Right renal pelvis (tissue), 4 donors: ENCODE measurements at places on chromosomes 7 and 10.

DNA sequence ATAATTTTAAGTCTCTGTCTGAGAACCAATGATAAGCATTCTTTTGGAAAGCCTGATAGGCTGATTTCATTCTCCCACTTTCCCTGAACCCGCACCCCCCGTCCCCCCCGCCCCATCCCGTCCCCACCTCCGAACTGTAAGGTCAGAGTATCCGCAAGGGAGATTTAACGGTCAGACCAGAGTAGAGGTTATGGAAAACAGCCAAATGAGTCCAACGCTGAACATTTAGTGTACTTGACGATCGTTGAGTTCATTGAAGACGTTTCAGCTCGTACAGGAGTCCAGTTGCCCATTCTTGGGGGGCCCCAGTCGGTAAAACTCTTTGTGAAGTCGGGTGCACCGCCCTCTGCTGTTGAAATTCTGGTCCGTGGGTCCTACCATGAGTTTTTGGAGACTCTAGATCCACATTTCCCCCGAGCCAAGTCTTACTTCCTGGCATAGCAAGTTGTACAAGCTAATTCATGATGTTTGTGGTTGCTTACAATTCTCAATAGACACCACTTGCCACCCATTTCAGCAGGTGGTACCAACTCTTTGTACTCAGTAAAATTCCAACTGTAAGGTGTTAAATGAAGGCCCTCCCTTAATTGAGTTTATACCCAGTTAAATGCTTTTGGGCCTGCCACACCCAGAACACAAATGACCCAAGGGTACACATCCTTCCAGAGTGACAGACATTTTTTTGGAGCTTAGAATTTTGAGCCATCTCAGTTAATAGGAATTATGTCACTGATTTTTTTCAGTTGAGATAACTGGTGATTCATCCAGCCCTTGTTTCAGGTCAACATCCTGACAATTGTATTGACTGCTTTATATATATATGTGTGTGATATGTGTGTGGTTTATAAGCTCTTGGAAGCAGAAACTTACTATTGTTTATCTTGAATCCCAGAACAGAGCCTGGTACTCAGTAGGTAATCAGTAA, 1.2 kb downstream of the MARCHF5 start:
- peak; percentile 37 for DNase-seq

DNA sequence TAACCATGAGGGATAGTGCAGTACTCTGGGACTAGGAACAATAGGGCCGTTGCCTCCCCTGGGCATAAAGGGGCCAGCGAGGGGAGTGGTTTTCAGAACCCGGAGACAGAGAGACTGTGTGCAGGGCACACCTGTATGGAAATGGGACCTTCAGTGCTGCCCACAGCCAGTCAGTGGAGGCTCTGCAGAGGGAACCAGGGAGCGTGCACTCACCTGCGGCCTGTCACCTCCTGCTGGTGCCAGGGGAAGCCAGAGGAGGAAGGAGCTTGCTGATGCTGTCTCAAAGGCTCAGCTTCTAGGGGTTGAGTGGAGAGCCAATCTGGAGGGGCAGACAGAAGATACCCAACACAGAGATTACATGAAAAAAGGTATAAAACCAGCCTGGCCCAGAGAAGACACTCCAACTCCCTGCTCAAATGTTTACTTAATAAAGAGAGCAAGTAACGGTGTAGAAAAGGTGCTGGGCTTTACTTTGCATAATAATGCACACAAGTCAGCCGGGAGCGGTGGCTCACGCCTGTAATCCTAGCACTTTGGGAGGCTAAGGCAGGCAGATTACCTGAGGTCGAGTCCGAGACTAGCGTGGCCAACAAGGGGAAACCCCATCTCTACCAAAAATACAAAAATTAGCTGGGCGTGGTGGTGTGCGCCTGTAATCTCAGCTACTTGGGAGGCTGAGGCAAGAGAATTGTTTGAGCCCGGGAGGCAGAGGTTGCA, 35.5 kb upstream of the WAPL start:
- DNase-seq: no peak

DNA sequence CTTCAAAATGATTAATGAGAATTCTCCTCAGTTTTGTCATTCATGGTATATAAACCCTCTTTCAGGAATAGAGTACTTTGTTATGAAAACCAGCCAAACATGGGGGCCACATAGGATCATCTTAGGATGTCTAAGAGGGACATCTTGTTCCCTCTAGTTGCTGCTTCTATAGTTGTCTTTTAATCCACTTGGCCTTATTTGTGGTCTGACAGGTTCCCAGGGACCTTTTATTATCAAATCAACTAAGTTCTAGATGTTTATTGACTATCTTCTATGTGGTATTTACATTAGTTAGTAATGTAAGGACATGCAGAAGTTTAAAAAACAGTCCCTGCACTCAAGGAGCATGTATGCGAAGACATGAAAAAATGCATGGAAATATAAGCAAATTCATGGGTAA, 1.6 kb upstream of the ZC3HAV1 start:
- DNase-seq: no peak

DNA sequence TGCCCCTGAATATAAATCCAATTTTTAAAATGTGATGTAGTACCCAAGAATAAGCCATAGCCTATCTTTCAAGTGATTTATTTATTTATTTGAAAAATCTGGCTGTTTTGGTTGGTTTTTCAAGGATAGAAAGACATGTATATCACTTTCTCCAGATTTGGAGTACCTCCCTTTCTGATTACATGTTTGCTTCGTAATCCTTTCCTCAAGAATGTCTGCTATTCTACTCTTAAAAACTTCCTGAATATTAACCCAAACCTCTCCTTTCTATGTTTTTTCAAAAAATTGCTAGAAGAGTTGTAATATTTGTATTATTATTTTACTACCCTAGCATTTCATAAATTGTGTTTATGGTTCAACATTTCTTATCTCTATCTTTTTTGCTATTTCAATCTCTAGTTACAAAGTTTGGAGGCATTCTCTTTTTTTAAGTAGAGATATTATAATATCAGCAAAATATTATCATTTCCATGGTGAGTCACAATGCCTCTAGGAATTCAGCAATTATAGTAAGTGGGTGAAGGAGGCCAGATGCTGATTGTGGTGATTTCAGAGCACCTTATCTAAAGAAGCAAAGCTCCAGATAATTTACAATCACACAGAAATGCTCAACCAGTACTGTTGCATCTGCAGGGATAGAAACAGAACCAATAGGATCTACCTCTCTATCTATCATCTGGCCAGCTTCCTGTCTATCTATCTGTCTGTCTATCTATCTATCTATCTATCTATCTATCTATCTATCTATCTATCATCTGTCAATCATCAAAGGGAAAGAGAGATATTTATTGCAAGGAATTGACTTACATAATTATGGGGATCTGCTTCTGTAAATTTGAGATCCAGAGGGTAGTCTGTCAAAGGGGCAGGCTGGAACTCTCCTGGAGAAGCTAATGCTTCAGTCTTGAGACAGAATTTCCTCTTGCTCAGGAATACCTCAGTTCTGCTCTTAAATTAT, 412.5 kb upstream of the SEMA3C start:
- DNase-seq: no peak

- no peak for DNase-seq
Measured at GRCh38 chr10:58622246-58622645, 109.6 kb downstream of the BICC1 start.

- no peak for DNase-seq
Measured at GRCh38 chr10:122149561-122150505, 121.3 kb upstream of the BTBD16 start.

GRCh38 chr10:49569031-49569631, 30.2 kb upstream of the ERCC6 start:
- no peak for DNase-seq

GRCh38 chr7:66642186-66642585, 13.5 kb downstream of the KCTD7 start:
- no peak for DNase-seq

DNA sequence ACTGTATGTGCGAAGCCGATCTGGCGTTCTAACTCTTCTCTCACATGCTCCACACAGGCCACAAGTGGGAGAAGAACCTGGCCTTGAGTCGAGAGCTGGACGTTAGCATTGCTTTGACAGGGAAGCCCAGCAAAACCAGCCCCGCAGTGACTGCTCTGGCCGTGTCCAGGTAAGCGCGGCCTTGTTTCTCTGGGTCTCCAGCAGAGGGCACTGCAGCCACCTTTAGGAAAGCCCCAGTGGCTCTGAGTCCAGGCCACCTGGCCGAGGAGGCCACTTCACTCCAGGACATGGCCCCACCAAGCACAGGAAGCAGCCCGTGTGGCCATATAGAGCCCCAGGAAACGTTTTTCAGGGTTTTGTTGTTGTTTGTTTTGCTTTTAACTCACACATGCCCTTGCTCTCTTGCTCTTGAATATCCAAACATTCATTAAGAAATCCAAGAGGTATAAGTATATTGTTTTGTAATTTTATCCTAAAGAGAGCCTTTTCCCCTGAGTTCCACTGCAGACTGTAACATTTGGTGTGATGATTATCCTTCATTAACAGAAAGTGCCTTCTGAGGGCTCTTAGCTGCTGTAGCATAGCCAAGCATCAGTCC, 41.8 kb upstream of the LRRC18 start:
- DNase-seq: no peak

DNA sequence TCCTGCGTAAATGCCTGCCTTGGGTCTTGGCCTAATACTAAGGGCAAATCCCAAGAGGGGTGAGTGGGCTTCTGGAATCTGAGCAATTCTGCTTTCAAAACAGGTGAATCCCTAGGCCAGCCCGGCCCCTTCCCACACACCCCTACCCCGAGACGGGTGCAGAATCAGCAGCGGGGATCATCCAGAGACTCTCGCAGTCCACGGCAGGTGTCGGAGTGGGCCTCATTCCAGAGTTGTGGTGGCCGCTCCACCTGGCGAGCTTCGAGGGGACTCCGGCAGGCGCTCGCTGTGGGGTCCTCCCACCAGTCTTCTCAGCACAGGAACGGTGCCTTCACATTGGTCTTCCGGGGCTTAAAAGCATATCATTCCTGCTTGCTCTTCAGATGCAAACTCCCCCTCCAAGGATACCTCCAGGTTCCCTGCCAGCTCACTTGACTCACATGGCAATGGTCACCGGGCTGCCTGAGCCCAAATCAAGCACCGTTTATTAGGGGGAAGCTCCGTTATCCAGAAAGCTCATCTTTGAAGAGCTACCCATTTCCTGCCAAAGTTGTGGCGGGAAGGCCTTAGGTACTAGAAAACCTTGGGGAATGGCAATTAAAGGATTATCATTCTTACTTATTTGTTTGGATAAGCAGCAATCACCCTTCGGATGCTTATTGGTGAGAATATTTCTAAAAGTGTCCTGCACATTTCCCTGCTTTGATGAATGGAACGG, 67.6 kb downstream of the PRKAG2 start:
- DNase-seq: no peak

- DNase-seq: no peak
Measured at GRCh38 chr10:50554376-50554994, 69.3 kb downstream of the SGMS1 start.

GRCh38 chr10:48943096-48943495, 3.5 kb upstream of the LRRC18 start:
- DNase-seq: no peak

GRCh38 chr10:132833421-132834111, 47.6 kb upstream of the NKX6-2 start:
- DNase-seq: no peak

GRCh38 chr7:43735802-43736603, 6.7 kb upstream of the COA1 start:
- DNase-seq: no peak

DNA sequence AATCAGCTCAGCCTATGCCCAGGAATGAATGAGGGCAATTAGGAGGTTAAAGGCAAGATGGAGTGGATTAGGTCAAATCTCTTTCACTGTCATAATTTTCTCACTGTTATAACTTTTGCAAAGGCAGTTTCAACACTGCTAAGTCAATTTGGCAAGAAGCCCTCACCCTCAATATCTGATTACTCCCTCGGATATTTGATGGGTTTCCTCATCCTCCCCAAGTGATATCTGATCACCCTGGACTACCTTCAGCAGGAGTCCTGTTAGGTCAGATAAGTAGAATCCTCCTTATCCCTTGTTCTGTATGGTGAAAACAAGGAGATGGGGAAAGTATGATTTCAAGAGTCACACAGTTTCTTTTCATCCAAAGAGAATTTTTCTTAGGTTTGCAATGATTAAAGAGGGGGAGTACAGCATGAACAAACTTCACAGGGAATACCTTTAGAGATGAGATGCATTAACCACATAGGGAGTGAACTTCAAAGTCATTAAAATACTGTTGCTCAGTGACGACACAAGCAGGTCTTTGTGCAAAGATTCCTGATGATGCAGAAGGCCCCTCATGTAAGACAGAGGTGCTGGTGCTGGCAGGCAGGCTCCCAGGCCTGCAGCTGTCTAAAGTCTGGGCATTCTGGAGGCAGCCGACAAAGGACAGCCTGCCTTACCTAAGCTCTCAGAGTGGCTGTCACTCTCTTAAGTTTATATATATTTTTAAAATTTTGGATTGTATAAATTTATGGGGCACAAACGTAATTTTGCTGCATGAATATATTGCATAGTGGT, 75.4 kb upstream of the POM121L12 start:
- DNase-seq: no peak

- no peak for DNase-seq
Measured at GRCh38 chr10:18087355-18087754, 52.9 kb upstream of the CACNB2 start.

DNA sequence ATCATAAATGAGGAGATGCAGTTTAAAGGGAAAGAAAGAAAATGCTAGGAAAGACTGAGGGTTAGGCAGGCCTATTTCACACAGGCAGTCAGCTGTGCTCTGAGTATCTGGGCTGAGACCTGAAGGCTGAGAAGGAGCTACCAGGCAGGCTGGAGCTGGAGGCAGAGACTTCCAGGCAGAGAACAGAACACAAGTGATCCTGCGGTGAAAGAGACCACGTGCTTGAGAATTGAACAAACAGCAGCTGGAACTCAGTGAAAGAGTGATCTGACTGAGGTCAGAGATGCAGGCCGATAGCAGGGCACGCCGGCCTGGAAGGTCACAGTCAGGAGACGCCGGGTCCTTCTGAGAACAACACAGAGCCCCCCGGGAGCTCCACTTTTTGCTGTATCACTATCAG, 147.8 kb downstream of the ADAM12 start:
- no peak for DNase-seq

DNA sequence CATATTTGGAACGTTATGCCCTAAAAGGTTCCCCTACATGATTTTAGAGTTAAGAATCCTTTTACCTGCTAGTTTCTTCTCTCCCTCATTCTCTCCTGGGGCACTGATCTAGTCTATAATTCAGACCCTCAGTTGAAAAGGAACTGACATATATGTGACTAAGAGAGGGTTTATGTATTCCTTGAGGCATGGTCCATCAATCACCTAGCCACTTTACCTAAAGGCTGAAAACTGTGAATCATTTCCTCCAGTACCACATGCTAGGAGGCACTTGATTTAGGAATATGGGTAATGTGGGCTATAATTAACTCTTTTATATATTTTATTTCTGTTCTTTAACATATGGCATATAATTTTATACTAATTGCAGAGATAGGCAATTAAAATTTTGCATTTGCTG, 303.5 kb downstream of the BBS9 start:
- DNase-seq: no peak
